ENCODE measurements at places on chromosomes 12 and 14.

GRCh38 chr12:117365049-117365616 is 3.7 kb upstream of the NOS1 start:
- DNase-seq: no peak

DNA sequence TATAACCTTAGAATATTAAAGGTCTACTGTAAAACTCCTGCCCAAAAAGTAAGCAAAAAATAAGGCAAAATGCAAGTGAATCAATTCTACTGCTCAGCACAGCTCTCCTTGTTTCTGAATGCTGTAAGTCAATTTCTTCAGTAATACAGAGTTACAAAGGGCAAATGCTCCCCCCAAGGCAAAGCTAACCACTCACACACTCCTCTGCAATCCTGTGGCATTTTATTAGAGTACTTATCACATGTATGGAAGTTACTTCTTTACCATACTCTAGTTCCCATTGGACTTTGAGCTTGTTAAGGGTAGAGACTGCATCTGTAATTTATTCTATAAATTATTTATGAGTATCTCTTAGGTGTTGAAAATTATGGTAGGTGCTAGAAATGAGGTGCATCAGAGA is 27.2 kb downstream of the SEL1L start:
- no peak for DNase-seq

- DNase-seq: no peak
These were observed 32.0 kb upstream of the SPPL3 start for GRCh38 chr12:120936197-120936596.

DNA sequence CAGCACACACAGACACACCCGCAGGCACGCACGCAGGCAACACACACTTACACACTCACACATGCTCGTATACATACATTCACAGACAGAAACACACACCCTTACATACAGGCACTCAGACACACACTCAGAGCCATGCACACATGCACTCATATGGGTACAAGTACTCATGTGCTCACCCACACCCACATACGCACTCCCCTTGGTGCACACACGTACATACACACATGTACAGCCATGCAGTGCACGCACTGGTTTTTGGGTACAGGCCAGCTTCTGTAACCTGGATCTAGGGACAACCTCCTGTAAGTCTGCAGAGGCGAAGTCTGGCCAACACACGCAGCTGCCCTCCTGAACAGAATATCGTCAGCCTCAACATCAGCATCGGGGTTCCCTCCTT is 221.3 kb upstream of the RTL1 start:
- DNase-seq: no peak

GRCh38 chr14:50335389-50335788 is 23.3 kb downstream of the DMAC2L start:
- no peak for DNase-seq

- DNase-seq: no peak
These were observed 30.8 kb upstream of the BDKRB2 start for GRCh38 chr14:96173636-96174475.

DNA sequence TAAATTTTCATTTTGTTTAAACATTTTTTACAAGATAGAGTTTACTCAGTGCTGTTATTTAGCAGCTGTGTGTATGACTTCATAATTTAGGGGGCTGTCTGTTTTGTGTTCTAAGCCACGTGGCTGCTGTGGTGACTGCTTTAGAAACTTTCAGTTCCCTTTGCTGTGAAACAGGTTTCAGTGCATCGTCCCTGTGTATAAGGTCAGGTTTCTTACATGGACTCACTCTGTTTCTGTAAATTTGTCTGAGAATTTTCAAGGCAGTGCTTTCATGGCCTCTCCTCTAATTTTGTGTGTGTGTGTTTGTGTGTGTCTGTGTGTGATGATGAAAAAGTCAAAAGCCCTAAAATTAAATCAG is 32.4 kb downstream of the BICD1 start:
- peak; percentile 20 for DNase-seq

GRCh38 chr12:112496496-112496895 is 77.7 kb downstream of the PTPN11 start:
- no peak for DNase-seq

- no peak for DNase-seq
These were observed 110.5 kb downstream of the GPR135 start for GRCh38 chr14:59354666-59355065.
